Karpas-422 (cell line): ENCODE measurements at places on chromosomes 16 and 17. TPM values are rescaled to one million over a fixed set of nuclear protein-coding genes. Genes with fewer than 3 reads are reported as not detected.

PARD6A gene
- total RNA-seq = 13.6 and 16.3 TPM in 2 replicates

PRDM7 gene
- not detected in 2 replicates for total RNA-seq

CNTNAP1 gene
- 0.19 and 0.65 TPM in 2 replicates for total RNA-seq

SYCE1L gene
- total RNA-seq = 0.52 TPM in 1 of 2 replicates, not detected in the other

LRRC46 gene
- total RNA-seq = 2.8 TPM in 1 of 2 replicates, not detected in the other

C17orf78 gene
- total RNA-seq = not detected in 2 replicates

CHST4 gene
- total RNA-seq = 0.22 TPM in 2 replicates

FAM117A gene
- total RNA-seq = 0.52 TPM in 1 of 2 replicates, not detected in the other

CTU2 gene
- 11.3 and 23.8 TPM in 2 replicates for total RNA-seq

RDM1 gene
- 9.7 and 11.0 TPM in 2 replicates for total RNA-seq

HSPB9 gene
- total RNA-seq = 0.29 and 0.37 TPM in 2 replicates

RHBDL1 gene
- total RNA-seq = 3.6 and 15.2 TPM in 2 replicates

TMIGD1 gene
- not detected in 2 replicates for total RNA-seq

NTN1 gene
- total RNA-seq = not detected in 2 replicates

DPEP2 gene
- total RNA-seq = not detected in 2 replicates

ITGAX gene
- total RNA-seq = 0.52 TPM in 1 of 2 replicates, not detected in the other

KCNAB3 gene
- total RNA-seq = 5.6 and 10.0 TPM in 2 replicates

SLC12A3 gene
- total RNA-seq = 0.14 TPM in 1 of 2 replicates, not detected in the other

KRTAP1-5 gene
- not detected in 2 replicates for total RNA-seq

TTLL6 gene
- total RNA-seq = not detected in 2 replicates

PSMC3IP gene
- 5.3 and 7.9 TPM in 2 replicates for total RNA-seq

C17orf100 gene
- 0.18 TPM in 1 of 2 replicates, not detected in the other for total RNA-seq

SHISA6 gene
- total RNA-seq = not detected in 2 replicates

SCNN1G gene
- total RNA-seq = not detected in 2 replicates

EVI2A gene
- total RNA-seq = not detected in 2 replicates

ITPRIPL2 gene
- total RNA-seq = not detected in 2 replicates

MILR1 gene
- total RNA-seq = 104 and 156 TPM in 2 replicates

KRTAP4-5 gene
- not detected in 2 replicates for total RNA-seq

OSBPL7 gene
- 11.1 and 21.9 TPM in 2 replicates for total RNA-seq

AKAP1 gene
- 56.1 and 71.2 TPM in 2 replicates for total RNA-seq

CCDC200 gene
- total RNA-seq = not detected in 2 replicates

IKZF3 gene
- total RNA-seq = 83.0 and 137 TPM in 2 replicates

LCMT1 gene
- 29.1 and 31.5 TPM in 2 replicates for total RNA-seq

CCL13 gene
- not detected in 2 replicates for total RNA-seq

GCGR gene
- not detected in 2 replicates for total RNA-seq

RNU2-1 gene
- total RNA-seq = not detected in 2 replicates

SLC9A5 gene
- 4.9 and 6.1 TPM in 2 replicates for total RNA-seq

KRT32 gene
- total RNA-seq = not detected in 2 replicates

LCAT gene
- total RNA-seq = 1.1 and 1.3 TPM in 2 replicates

SNAI3 gene
- total RNA-seq = 1.3 and 1.4 TPM in 2 replicates

KCNH6 gene
- total RNA-seq = not detected in 2 replicates

HID1 gene
- 0.65 TPM in 1 of 2 replicates, not detected in the other for total RNA-seq

PNMT gene
- 6.8 TPM in 1 of 2 replicates, not detected in the other for total RNA-seq

SLFN11 gene
- not detected in 2 replicates for total RNA-seq

C16orf54 gene
- 0.86 and 2.5 TPM in 2 replicates for total RNA-seq

PROCA1 gene
- total RNA-seq = 2.7 and 7.3 TPM in 2 replicates

TEX19 gene
- 0.34 and 2.3 TPM in 2 replicates for total RNA-seq

MYOCD gene
- total RNA-seq = not detected in 2 replicates
